ENCODE measurements at places on chromosomes 4 and X.

DNA sequence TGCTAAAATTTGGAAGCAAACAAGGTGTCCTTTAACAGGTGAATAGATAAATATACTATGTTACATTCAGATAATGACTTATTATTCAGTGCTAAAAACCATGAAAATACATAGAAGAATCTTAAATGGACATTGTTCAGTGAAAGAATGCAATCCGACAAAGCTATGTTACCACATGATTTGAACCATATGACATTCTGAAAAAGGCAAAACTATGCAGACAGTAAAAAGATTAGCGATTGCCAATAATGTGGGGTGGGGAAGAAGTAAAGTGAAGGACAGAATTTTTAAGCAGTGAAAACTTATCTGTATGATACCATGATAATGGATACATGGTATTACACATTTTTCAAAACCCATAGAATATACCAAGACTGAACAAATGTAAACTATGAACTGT lies 926.9 kb downstream of the FAT4 start:
- no peak for DNase-seq

- no peak for DNase-seq
These were observed 246.0 kb upstream of the ARSJ start for GRCh38 chr4:114225436-114225835.

- peak; percentile 14 for DNase-seq
These were observed 15.8 kb downstream of the ZCCHC12 start for GRCh38 chrX:118839334-118839958.

DNA sequence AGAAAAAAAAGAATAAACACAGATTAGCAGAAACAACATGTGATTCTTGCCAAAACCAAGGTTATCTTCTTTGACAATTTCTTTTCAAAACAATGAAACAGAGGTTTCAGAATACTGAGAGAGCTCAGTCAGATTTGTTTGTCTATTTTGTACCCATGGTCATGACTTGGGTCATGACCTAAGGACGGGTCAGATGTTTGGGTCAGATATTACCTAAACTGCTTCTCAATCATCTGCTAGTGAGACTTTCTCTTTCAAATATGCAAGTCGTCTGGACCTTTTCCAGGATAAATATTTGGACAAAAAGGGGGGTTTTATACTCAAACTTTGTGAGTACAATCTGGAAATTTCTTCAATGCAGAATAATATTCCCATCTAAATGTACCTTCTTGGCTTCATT lies 148.3 kb upstream of the USP38 start:
- no peak for DNase-seq

DNA sequence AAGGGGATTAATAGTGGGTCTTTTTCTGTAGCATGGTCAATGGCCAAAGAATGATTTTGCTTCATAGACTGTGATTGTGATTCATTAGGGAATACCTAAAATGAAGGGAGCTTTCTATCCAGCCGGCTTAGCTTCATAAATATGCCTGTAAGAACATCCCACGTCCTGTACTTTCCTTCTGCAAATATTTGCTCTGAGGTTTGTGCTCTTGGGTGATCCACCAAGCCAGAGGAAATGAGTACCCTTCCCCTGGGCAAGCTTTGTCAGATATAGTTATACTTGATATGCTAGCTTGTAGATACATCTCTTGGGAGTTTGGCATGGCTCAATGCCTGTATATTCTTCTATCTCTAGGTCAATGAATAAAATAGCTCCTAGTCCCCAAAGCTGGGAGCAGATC lies 28.2 kb upstream of the SPARCL1 start:
- no peak for DNase-seq

DNA sequence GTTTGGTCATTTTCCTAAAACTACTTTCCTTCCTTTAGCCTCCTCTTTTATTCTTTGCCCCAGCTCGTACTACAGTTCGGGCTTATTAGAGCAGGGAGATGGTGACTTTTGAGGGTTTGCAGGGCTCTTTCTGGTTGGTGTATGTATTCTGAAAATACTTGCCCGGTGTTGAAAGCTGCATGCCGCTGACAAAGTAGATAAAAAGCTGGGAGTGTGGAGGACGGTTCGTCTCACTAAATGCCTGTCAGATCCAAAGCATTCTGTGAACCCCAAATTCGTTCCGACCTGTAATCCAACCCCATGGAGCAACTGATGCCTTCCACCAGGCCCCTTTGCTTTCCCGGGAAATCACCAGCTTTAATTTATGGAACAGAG lies 19.2 kb downstream of the TRIM2 start:
- DNase-seq, result no peak

DNA sequence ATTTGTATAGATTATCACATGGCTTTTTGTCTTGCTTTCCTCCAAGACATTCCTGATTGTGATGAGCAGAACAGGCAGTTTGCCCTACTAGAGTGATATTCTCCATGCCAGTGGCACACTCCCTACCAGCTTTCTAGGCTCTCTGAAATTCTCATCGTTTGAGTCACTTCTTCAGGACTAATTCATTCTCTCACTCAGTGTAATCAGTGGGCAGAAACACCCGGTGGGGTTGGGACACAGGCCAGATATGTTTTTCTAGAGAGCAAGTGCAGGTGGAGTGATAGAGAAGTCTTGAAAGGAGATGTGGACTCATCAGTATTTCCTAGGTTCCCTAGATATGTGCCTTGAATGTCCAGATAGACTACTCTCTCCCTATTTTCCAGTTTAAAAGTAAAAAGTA lies 13.1 kb downstream of the RAB33A start:
- no peak for DNase-seq

GRCh38 chr4:57154191-57154590 lies 44.0 kb upstream of the IGFBP7 start:
- DNase-seq, result no peak

DNA sequence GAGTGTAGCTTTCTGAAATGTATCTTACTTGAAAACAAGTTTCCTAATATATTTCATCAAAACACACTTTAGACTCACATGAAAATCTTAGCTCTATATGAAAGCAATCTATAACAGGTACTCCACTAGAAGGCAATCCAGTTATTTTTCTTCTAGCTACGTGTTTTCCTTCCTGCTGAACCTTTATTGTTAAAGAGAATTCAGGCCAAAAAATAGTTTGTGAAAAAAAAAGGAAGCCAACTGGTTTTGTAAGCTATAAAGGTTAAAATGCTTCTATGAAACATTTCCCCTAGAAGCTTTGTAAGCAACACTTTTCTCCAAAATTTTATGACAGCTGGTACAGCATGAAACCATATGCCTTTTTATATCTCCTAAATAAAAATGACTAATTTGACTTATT lies 304.7 kb upstream of the DIAPH2 start:
- DNase-seq, result no peak

DNA sequence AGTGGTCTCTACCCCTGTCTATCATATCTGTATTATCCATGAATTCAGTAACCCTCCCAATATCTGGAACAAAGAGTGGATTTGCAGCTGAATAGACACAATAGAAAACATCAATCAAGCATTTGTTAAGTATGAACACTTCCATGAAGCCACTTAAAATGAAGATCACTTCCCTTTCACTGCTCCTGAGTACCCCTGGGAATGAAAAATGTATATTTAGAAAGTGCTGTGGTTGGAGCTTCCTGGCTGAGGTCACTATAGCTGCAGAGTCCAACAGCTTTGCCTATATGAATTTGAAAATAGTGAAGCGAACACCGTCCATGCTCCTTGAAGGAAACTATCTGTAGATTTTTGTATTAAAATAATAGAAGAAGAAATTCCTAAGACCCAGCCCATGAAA lies 227.0 kb downstream of the DTHD1 start:
- no peak for DNase-seq

DNA sequence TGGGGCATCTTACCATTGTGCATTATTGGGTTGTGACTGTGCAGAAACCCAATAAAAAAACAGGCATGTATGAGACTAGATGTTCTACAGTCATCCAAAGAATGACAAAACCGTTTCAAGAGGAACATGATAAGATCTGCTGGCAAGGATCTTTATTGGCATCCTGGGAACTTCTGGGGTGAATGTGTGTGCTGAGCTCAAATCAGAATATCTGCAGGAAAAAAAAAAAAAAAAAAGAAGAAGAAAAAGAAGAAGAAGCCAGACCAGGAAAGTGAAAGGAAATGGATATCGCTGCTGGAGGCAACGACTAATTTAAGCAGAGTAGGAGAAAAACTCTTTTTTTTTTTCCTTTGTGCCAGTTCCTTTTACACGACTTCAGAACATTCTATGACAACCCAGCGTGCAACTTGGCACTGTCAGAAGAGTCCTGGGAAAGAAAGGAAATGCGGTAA lies 484.2 kb upstream of the BOD1L1 start:
- DNase-seq, result no peak

DNA sequence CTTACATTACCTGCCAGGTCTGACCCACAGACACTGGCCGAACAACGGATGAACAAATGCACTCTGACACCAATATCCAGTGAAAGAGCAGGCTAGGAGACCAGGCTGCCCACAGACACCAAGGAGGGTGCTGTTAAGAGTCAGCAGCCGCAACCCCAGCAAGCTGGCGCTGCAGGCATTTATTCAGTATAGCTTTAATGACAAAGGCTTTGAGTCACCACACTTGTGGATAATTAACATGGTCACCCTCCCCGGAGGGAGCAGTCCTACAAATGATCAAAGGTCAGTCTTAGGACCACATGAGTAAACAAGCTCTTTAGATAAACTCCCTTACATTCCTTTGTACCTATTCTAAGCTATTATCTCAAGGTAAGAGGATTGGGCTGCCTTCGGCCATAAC lies 368.5 kb upstream of the GRID2 start:
- no peak for DNase-seq

DNA sequence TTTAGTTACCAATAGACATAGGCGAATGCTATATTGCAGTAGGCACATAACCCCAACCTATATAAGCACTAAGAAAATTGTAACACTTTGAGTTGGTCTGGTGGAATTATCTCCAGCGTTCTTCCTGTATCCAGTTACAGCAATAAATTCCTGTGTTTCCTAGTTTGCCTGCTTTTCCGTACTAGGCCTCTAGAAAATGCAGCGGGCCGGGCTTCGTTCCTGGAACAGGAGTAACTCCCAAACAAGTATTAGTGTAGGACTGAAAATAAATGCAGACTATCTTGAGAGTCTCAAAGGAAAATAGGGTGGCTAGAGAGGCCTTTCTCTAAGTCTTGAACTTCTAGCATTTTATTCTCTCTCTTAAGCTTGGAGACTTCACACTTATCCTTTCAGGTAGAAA lies 159.8 kb downstream of the OR13H1 start:
- no peak for DNase-seq

DNA sequence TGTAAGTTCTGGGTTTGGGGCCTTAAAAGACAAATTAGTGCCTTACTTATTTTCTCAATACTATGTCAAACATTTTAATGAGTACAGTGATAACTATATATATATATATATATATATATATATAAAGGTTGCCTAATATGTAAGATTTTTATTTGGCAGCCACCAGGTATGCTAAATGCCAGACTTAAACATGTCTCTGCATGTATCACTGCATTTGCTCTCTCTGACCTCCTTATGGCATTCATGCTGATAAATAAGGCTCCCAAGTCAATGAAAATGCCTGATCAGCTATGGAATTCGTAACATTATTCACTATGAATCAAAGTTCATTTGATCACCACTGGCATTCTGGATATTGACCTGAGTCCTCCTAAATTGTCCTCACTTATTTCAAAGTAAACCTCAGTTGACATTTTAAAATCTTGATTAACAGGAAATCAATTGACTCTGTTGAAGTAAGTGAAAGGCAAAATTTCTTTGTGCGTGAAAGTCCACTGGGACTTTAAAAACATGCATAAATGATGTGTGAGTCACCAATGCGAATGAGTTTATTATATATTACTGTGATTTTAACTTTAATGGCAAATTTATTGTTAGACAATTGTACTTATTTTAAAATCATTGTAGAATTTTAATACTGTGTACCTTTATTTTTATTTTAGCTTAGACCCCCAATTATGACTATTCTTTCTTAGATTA lies 29.2 kb upstream of the AREG start:
- no peak for DNase-seq

GRCh38 chr4:152138451-152138850 lies 377.6 kb upstream of the GATB start:
- DNase-seq, result no peak

- DNase-seq, result peak; percentile 5
These were observed 32.6 kb downstream of the ABHD18 start for GRCh38 chr4:127997534-127998388.

- DNase-seq, result no peak
These were observed 102.1 kb upstream of the AP1S2 start for GRCh38 chrX:15956681-15957080.

GRCh38 chr4:88413801-88414200 lies 35.1 kb downstream of the HERC6 start:
- DNase-seq, result no peak

- no peak for DNase-seq
These were observed 8.1 kb upstream of the NAAA start for GRCh38 chr4:75948822-75949444.

GRCh38 chr4:64911846-64912245 lies 502.6 kb upstream of the TECRL start:
- DNase-seq, result no peak

DNA sequence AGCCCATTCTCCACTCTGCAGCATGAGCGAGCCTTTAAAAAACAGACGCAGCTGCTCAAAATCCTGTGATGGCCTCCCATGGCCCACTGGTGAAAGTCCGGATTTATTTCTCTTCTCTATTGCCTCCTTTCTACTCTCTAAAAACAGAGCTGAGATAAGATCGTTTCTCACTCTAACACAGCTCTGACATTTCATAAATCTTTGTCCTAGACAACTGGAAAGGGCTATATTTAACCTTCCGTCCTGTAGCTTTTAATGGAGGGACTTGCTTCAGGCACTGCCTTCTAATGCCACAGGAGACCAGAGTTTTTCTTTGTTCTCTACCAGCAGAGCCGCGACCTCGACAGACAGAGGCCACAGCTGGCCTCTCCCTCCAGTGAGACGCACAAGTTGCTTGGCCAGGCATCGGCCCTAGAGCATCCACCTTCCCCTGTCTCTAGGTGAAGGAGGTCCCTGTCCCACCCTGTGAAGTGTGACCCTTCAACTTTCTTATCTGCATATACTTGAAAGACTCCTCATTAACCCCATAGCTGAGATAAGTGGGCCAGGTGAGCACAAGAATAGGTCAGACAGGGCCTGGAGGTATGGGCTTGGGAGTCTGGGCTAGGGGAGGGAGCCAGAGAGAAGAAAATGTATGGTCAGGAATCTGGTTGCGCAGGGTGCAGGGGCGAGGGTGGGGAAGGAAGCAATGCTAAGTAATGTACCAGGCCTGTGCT lies 50.0 kb downstream of the RTL5 start:
- no peak for DNase-seq
